Non-pigmented ciliary epithelial cell (primary cell): ENCODE measurements at places on chromosomes 5 and 9.

GRCh38 chr9:8560560-8561525 is 761.3 kb upstream of the DMAC1 start:
- DNase-seq = no peak

DNA sequence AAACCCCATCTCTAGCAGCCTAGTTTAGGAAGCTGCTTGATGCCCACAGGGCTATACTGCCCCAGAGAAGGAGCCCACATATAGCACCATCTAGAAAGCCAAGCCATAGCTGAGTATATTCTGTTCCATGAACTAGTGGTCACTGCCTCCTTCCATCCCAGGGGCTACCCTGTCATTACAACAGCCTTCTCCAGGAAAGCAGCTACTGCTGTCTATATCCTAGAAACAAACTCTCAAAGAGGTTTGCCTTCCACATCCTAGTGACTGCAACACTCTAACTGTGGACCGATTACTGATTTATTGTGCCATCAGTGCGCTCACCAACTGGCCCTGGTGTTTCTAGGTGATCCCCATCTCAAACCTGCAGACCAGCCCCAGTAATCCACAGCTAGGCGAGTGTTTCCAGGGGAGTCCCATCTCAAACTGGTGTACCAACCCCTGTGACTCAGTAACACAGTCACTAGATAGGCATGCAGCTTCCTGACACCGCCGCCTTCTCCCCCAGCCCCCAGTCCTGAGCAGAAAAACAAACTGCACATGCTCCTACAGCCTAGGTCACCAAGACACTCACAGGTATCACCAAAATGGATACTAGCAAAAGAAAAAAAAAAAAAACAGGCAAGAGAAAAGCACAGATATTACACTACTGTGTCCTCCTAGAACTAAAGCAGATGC is 14.8 kb downstream of the SPTLC1 start:
- DNase-seq = peak; percentile 56

DNA sequence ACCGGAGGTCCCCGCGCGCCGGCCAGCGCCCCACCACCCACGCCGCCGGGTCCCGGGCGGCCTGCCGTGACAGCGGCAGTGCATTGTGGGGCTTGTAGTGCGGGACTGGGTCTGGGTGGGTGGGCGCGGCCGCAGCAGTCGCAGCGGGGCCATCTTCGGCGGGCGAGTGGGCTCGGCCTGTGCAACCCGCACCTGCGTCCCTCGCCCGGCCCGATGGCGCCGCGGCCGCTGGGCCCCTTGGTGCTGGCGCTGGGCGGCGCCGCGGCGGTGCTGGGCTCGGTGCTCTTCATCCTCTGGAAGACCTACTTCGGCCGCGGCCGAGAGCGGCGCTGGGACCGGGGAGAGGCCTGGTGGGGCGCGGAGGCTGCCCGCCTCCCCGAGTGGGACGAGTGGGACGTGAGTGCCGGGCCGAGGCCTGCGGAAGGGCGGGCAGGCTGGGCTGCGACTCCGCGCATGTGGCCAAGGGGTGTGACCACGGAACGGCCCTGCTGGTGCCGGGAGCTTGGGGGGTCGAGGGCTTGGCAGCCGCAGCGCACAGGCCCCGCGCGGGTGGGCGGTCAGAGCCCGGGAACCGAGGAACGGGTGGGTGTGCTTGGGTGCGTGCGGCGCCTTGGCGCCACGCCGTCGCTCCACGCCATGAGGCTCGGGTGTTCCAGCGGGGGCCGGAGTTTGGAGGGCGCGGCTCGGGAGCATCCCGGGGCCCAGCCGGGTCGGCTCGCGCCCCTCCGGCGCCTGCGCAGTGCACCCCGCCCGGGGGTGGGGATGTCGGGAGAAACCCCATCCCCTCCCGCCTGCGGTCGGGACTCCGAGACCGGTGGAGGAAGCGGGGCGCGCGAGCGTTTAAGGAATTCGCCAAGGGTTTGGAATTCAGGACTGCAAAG is at the start of gene ARL10:
Gene ARL10 (plus strand): TSS at position 137 of the 881 bp plus-strand sequence. CDS start 77 bp downstream, at position 214.
- no peak for DNase-seq

DNA sequence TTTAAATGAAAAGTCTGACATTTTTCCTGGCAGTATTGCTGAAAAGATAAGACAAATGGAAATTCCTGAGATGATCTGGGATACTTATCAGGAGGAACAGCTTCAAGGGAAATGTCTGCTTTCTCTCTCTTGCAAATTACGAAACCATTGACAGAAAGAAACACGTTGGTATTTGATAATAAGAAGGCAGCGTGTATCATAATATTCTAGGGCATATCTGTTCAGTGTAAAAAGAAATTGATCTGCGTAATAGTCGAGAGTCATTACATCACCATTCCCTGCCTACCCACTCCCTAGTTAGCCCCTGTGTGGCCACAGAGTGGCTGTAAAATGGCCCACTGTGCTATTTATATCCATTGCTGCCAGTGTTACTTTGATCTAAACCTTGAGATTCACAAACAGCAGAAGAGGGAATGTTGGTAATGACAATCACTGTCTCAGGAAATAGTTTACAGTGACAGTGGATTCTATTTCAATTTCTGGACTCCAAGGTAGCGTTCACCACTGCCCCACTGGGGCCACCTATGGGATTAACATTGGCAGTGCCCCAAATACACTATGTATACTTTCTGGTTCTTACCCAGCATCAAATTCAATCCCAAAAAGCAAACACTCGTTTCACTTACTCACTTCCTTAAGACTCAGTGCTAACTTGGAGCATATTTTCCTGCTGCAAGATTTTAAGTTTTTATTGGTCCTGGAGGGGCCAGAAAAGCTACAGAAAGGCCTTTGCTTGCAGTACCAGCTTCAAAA is 133.4 kb upstream of the GAS1 start:
- no peak for DNase-seq

DNA sequence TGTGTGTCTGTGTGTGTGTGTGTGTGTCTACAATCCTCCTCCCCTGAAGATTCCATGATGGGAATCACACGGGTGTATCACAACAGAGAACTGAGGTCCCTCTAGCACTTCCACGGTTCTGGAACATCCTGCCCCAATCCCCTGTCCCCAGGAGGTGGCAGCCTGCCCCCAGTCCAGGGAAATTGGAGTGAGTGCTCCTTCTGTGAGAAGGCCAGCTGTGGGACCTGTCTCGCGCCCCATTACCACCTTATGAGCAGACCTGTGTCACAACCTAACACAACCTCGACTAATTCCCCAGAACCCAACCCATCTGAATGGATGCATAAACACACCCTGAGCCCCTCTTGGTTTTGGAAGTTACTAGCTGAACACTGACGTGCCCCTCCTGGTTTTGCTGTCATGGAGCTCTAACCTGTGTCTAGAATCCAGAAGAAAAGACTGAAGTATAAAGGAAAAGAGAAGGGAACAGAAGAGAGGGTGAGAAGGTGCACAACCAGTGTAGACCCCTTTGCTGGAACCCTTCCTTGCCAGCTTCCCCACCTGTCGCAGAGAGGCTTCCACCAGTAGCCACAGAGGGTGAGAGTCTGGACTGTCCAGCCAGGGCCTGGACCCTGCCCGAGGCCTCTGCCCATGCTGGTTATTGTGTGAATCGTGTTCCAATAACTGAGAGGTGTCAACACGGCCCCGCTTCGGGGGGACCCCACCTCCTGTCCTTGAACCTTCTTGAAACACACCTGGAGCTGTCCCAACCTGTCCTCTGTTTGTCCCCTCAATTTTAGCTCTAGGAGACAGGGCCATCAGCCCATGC is 3.4 kb downstream of the BTNL9 start:
- DNase-seq = no peak

- DNase-seq = no peak
These were observed 27.2 kb downstream of the C9orf152 start for GRCh38 chr9:110180511-110181434.

DNA sequence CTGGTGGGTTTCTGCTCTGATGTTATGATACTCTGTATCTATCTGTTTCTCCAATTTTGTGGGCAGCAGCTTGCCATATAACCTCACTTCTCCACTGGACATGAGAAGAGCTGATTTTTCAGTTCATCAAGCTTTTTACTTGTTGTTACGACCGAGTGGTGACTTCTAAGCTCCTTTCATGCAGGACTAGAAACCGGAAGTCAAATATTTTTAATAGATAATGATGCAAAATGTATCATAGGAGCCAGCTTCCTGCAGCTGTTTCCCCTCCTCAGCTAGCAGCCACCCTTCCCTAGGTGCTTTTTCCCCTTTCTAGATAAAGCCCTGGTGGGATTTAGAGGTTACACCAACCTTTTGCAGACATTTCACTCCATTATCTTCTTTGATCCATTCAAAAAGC is 17.0 kb upstream of the ADAM19 start:
- no peak for DNase-seq

DNA sequence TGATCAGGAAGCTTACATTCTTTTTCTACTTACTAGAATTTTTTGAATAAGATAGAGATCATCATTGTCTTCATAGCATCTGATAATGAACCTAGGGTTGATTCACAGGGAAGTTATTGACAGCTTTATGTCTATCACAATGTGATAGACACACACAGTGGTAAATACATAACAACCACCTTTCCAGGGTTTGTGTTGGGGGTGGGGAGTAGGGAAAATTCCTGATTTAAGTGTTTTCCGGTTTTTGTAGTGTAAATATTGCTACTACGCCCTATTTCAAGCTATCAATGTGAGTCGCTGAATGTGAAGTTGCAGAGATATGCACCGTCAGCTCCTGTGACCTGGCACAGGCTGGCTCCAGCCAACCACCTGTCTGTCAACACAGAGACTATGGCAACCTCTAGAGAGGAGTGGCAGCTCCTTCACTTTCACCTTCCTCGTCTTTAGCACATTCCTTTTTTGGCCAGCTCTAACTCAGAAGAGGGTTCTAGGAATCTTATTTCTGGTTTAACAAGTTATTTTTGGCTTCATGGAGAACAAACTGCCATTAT is 224.9 kb downstream of the MAT2B start:
- no peak for DNase-seq

DNA sequence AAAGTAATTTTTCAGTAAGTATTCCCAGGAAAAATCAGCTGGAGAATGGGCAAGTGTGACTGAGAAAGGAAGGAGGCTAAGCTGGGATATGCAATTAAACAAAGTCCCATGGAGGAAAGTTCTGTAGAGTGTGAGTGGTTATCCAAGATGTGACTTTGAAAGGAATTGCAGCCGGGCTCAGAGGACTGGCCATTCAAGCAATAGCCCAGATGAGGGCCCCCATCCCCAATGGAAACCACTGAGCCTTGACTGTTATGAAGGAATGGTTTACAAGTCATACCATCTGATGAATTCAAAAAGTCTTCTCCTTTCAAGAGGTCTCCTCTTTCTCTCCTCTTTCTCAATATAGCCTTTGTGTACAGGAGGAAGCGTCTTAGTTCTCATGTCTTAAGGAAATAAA is 6.5 kb downstream of the LVRN start:
- DNase-seq = no peak

DNA sequence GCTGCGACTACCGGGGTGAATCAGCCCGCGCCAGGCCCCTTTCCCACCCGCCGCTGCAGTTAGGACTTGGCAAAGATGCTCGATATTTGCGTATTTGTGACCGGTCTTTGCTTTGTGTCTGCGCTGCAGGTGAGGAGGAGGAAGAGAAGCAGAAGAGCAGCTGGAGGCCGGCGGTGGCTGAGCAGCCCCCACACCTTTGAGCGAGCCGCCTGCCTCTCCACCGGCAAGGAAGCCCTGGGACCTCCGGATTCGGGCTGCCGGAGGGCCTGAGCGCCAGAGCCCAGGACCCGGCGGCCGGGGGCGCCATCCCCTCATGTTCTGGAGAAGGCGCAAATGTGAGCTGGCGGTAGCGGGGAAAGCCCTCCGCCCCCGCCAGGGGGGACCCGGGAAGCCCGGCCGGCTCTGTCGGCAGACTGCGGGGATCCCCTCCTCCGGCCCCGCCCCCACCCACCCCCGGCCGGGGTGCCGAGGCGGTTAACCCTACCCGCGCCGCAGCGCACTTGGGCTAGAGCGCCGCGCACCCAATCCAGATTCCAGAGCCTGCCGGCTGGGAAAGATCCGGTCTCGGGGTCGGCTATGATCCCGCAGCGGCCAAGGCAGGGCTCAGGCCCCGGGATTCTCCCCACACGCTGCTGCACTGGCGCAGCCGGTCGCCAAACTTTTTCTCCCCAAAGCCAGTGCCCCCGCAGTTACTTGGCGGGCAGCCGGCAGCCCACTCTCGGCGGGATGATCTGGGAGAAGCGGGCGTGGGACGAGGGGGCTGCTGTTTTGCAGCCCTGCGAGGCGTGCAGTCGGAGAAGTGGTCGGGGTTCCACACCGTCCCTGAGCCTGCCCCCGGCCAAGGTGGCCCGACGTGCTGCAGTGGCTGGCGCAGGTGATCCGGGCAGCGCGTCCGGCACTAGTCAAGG is 800 bp upstream of the KCNN2 start:
- DNase-seq = no peak

DNA sequence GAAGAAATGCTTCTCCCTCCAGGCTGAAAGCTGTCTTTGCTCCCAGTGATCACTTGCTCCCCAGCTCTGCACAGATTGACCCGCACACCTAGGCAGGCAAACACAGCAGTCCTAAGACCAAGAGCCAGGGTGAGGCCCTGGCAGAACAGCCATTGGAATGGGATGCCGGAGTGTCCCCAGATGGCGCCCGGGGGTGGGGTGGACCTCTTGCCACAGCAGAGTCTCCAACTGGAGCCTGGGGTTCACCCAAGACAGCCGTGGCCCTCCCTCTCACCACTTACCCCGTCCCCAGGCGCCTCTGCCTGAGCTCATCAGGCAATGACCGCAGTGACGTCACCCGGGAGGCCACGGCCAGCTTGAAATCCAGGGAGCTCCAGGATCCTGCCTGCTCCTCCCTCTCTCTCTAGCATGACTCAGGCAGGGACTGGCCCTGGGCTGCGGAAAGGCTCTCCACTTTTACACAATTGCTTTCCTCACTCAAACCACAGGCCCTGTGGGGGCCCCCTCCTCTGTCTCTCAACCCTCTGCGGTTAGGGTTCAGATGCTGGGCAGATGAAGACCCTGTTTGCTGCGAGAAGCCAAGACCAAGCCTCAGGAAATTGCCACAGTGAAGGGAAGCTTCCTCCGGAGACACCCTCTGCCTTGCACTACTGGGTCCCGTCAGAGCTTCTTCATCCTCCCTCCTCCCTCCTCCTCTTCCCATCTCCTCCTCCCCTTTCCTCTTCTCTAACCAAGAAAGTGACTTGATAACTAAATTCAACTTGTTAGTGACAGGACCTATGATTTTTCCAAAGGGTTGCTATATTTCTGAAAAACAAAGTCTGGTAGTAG is 24.3 kb upstream of the PTGES start:
- peak; percentile 98 for DNase-seq

DNA sequence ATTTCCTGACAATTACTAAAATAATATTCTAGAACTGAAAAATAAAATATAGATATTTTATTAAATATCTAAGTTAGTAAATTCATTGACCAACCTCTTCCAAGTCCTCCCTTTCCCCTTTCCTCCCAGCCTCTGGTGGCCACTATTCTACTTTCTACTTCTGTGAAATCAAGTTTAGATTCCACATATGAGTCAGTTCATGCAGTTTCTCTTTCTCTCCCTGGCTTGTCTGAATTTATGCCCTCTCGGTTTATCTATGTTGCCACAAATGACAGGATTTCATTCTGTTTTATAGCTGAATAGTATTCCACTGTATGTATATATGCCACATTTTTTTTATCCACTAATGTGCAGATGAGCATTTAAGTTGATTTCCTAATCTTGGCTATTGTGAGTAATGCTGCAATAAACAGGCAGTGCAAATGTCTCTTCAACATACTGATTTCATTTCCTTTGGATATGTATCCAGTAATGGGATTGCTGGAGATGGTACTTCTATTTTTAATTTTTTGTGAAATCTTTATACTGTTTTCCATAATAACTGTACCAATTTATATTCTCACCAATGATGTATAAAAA is 52.3 kb downstream of the WDR36 start:
- no peak for DNase-seq

GRCh38 chr9:133999851-134000265 is 7.7 kb upstream of the VAV2 start:
- no peak for DNase-seq
